ENCODE measurements at places on chromosomes 4 and X.

DNA sequence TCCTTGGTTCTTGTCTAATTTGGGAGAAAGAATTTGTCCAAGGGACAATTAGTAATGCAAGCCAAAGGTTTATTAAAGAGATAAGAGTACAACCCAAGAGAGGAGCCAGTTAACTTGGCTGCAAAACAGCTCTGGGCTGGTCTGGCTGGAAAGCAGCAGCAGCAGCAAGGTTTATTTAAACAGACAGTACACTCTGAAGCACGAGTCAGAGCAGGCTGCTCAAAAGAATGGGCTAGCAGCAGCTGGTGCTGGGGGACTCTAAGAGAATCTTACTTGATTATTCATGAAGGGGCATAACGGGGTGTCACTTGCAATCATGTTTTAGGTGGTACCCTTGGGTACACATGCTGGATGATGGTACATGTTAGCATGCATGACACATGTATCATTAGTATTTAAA lies 17.1 kb upstream of the CT47C1 start:
- no peak for DNase-seq

GRCh38 chrX:22237479-22237878 lies 35.2 kb upstream of the CBLL2 start:
- DNase-seq, result no peak

DNA sequence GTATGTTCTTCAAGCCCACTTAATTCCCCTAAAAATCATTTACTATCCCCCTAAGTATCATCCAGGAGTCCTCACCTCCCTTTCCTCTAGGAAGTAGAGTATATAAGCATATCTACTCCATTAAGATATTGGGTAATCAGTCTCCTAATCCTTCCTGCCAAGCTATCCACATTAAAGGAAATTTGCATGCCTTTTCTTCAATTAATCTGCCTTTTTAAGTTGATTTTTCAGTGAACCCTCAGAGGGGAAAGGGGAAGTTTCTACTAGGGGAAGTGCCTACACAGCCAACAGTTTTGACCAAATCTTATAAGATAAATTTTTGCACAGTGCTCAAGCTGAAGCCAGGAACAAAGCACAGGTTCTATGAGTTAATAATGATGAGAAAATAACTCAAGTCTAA lies 222.8 kb downstream of the NLGN4X start:
- DNase-seq, result no peak

DNA sequence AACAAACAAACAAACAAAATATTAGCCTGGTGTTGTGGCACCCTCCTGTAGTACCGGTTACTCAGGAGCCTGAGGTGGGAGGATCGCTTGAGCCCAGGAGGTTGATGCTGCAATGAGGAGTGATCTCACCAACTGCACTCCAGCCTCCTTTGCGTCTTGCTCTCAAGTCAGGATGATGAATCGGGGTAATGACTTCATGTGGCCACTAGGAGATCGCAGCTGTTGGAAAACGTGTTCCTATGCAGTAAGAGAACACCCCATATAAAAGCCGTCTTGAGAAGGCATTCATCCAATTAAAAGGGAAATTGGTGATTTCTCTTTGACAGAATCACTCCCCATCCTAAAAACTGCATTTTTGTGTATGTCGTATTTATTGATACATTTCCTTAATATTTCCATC lies 6.9 kb downstream of the CCNB3 start:
- DNase-seq, result no peak

- no peak for DNase-seq
Measured at GRCh38 chr4:15314974-15315373, 112.9 kb upstream of the C1QTNF7 start.

DNA sequence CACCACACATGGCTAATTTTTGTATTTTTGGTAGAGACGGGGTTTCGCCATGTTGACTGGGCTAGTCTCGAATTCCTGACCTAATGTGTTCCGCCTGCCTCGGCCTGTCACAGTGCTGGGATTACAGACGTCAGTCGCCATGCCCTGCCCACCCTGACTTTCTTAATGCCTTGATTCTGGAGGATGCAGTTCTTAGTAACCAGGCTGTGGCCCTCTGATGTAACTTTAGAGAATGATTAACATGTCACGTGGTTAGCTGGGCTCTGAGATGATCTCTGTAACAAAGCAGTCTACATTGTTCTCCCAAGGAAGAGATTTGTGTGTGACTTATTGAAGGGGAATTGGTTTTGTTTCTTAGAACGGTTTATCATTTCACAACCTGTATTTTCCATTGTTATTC lies 30.6 kb downstream of the ANK2 start:
- no peak for DNase-seq

- DNase-seq, result no peak
Measured at GRCh38 chrX:19566359-19567222, 51.3 kb upstream of the MAP3K15 start.

GRCh38 chr4:141541851-141542250 lies 94.5 kb upstream of the IL15 start:
- no peak for DNase-seq
